ENCODE measurements at places on chromosomes 2 and 18.
A peak's percentile ranks its signal among the peaks of the same experiment; 100 is the strongest.

- no peak for DNase-seq
Measured at GRCh38 chr2:197304556-197305011, 6.0 kb downstream of the ANKRD44 start.

GRCh38 chr2:120360307-120360855, 14.4 kb downstream of the INHBB start:
- DNase-seq: no peak

DNA sequence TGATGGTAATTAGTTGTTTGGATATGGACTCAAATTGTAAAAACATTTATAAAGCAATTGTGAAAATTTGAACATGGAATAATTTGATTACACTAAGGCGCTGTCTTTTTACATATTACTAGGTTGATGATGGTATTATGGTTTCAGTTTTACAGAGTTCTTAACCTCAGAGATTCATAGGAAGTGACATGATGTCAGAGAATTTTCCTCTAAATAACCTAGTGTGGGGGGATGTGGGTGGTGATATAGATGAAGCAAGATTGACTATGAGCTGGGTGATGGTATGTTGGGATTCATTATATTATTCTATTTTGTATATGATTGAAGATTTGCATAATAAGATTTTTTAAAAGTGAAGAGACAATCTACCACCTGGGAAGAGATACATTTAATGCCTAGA, 45.9 kb upstream of the ATP5MC3 start:
- no peak for DNase-seq

DNA sequence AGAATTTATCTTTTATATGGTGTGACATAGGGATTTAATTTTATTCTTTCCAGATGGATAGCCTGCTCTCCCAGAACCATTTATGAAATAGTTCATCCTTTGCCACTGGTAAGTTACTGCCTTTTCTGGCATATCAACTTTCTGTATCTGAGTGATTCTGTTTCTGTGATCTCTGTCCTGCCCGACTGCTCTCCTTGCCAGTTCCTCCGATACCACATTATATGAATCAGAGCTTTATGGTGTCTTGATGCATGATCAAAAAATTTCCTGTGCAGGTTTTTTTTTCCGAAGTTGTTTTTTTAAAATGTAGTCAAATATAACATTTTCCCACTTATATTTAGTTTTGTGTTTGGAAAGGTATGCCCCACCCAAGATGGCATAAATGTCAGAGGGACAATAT, 242.5 kb downstream of the CYP26B1 start:
- no peak for DNase-seq

- no peak for DNase-seq
Measured at GRCh38 chr18:76195601-76196000, 299.4 kb downstream of the ZNF516 start.

GRCh38 chr2:156867201-156867600, 390.3 kb upstream of the GALNT5 start:
- DNase-seq: no peak

GRCh38 chr18:68948622-68949021, 150.7 kb downstream of the CCDC102B start:
- no peak for DNase-seq

GRCh38 chr2:99615247-99615771, 125.5 kb upstream of the REV1 start:
- no peak for DNase-seq

GRCh38 chr18:51164342-51164741, 33.1 kb downstream of the MEX3C start:
- DNase-seq: no peak

- DNase-seq: no peak
Measured at GRCh38 chr2:226183550-226183949, 616.1 kb downstream of the IRS1 start.

DNA sequence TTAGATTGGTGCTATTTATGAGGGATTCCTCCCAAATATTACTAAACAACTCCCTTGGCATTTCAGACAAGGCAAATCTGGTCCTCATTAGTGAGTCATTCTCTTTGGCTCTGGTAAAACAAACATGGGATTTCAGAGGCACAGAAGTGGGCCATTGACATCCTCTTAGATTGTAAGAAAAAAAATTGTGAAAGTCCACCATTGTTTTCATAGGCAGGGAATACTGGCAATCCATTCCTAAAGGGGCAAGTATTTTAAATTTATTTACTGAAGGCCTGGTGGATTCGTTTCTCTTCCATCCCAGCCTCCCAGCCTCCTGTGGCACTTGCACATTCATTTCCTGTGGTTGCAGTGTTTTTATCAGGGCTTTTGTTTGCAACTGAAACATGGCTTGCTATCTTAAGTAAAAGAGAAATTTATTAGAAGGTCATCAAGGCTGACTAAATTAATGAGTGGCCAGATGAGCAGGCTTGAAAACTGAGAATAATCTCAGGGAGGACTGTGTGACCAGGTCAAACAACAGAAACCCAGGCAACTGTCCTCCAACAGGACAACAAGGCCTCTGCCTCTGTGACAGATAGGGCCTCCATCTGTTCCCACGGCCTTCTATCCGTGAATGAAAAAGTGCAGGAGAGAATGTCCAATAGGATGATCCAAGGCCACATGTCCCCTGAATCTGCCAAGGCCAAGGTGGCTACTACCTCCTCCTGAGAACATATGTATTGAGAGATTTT, 23.1 kb upstream of the TNFAIP6 start:
- DNase-seq: no peak

GRCh38 chr2:188391354-188391753, 99.7 kb downstream of the GULP1 start:
- no peak for DNase-seq

- DNase-seq: peak; percentile 38
Measured at GRCh38 chr2:174778085-174778981, 14.1 kb upstream of the CHRNA1 start.

GRCh38 chr2:171895786-171896185, 1.7 kb upstream of the SLC25A12 start:
- no peak for DNase-seq

DNA sequence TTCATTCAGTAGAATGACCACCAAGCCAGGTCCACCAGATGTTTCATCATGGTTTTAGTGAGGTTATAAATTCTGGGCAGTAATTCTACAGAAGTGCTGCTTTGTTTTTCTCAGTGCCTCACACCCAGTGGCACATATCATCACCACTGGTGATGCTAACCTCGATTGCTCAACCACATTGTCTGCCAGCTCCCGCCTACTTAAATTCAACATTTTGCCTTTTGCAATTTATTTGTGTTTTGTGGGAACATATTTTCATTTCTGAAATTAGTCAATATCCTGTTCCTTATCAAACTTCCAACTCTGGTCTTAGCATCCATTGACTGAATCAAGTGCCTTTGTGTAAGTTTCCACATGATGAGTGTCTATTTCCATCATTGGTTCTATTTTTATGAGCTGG, 62.3 kb upstream of the TMEM178A start:
- DNase-seq: no peak

GRCh38 chr18:71001597-71001996, 712.8 kb downstream of the SOCS6 start:
- DNase-seq: no peak

DNA sequence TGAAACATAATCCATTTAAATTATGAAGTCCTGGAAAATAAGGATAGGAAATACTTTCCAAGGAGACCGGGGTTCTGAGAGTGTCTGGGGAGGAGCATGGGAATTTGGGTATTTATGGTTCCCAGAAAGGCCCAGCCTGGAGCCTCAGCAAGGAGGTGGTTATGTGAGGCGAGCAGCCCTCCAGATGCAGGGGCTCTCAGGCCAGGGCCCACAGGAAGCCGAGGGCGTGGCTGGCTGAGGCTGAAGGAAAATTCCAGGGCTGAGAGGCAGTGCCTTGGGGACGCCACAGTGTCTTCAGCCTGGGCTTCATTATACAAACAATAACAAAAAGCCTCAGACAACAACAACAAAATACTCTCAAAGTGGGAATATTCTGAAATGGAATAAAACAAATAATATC, 86.9 kb upstream of the SERPINE2 start:
- no peak for DNase-seq

- no peak for DNase-seq
Measured at GRCh38 chr2:128279786-128280157, 38.9 kb downstream of the HS6ST1 start.

- no peak for DNase-seq
Measured at GRCh38 chr2:234816056-234816455, 135.8 kb upstream of the SH3BP4 start.

GRCh38 chr2:1125633-1126370, 175.2 kb downstream of the SNTG2 start:
- DNase-seq: no peak

- DNase-seq: no peak
Measured at GRCh38 chr2:225042800-225043167, 516 bp upstream of the DOCK10 start.

DNA sequence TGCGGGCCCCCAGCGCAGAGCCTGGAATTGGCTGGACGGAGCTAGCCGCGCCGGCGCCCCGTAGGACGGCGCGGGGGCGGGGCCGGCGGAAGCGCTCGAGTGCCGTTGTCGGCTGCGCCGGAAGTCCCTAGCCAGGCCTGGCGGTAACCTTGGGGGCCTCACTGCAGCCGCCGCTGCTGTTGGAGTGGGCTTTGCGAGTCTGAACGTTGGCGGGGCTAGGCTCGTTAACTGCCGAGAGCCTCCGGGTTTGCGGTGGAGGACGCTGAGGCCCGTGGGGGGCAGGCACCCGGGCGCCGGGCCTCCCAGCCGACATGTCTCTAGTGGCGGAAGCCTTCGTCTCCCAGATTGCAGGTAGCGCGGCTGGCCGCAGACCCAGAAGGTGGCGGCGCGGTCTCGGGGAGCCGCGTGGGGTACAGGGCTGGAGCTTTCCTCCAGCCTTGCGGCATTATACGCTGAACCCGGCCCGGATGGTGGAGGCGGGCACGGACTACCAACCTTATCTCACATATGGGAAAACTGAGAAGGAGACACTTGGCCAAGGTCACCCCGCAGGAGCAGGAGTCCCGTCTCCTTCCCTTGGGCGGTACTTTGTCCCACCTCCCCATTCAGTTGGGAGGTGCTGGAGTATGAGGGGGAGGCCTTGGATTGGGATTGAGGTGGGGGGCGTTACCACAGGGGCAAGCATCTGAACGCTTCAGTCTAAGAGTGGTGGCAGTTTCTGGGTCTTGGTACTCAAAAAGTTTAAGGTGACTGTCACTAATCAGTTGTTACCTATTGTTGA, at the start of gene MTX2:
MTX2 (plus strand) TSS at position 124 of the 781 bp plus-strand sequence; CDS start at position 312, 188 bp downstream.
- DNase-seq: peak; percentile 23

DNA sequence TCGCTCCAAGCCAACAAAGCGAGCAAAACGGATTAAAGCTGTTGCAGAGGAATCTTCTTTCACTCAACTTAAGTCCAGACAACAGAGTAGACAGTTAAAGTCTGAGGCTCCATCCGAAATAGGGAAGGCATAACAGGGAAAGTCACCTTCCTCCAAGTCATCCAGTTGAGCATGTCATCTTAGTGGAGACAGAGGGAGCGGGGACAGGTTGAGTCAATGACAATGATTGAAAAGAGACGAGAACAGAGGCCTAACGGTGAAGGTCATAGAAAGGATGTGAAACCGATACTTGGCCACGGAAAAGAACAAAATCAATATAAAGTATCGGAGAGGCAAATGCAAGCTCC, 455 bp downstream of the C18orf32 start:
- DNase-seq: no peak

- DNase-seq: no peak
Measured at GRCh38 chr2:179952658-179953057, 54.4 kb downstream of the CWC22 start.

DNA sequence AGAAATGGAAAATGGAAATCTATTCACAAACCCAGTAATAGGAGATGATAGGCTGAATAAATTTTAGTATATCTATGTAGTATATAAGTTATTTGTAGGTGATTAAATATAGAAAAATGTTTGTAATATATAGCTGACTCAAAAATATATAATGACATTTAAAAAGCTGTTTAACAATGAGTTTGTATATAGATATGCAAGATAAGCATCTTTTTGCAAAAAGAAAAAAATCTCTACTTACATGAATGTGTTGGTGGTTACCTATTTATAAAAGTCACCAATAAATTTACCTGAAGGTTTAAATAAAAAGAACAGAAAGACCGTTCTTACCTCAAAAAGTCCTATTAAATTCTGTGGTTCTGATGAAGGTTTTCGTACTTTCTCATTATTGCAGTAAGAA, 71.3 kb downstream of the LRPPRC start:
- DNase-seq: no peak

DNA sequence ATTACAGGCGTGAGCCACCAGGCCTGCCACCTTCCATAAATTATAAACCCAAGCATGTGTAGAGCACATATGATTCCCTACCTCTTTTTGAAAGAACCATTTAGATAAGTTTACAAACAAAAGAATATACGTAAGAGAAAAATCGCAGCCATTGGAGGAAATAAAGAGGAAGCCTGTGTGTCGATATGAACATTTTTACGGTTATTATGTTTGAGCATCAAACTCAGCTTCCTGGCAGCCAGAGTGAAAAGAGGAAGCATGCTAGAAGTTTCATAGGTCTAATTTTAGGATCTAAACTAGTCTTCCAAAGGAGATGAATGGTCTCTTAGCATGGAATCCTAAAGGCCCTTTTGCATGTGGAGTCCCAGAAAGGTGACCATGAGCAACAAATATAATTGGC, 104.3 kb downstream of the PLB1 start:
- DNase-seq: no peak

- no peak for DNase-seq
Measured at GRCh38 chr2:121634354-121635307, 14.6 kb downstream of the CLASP1 start.

- DNase-seq: no peak
Measured at GRCh38 chr2:124670187-124670586, 645.1 kb downstream of the CNTNAP5 start.

- no peak for DNase-seq
Measured at GRCh38 chr2:120352696-120353590, 7.0 kb downstream of the INHBB start.

- no peak for DNase-seq
Measured at GRCh38 chr2:95296880-95297487, at the start of gene KCNIP3. Gene KCNIP3 (plus strand): TSS chr2:95297347. CDS start chr2:95297439, 92 bp downstream.
